NCI-H1048 (cell line): ENCODE measurements at places on chromosomes 5 and 9.

GRCh38 chr5:112532654-112533360 is 113.7 kb upstream of the EPB41L4A start:
- DNase-seq, result no peak

DNA sequence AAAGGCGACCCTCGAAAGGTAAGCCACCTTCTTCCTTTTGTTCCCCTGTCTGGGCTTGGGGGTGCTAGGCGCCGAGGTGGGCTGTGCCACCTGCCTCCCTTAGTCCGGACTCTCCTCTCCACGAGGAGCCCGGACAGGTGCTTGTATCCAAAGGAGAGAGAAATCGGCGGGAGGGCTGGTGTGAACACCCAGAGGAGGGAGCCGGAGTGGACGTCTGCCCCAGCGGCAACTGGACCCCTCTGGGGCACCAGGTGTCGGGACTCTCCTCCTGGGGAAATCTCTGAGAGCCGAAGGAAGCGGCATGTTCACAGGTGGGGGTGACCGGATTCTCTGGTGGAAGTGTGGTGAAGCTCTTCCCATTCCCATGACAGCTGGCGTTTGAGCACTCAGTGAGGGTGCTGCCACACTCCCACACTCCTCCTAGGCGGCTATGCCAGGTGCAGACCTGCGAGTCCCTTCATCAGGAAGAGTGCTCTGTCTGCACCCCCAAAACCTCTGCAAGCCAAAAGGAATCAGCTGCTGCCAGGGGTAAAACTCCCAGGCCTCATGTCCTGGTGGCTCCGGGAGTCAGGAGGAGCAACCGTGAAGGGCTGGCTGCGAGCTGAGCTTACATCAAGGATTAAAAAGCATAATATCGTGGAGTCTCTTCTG is 921 bp downstream of the KCNIP1 start:
- DNase-seq, result no peak

- no peak for DNase-seq
Measured at GRCh38 chr5:53895091-53895683, 334.7 kb downstream of the NDUFS4 start.

DNA sequence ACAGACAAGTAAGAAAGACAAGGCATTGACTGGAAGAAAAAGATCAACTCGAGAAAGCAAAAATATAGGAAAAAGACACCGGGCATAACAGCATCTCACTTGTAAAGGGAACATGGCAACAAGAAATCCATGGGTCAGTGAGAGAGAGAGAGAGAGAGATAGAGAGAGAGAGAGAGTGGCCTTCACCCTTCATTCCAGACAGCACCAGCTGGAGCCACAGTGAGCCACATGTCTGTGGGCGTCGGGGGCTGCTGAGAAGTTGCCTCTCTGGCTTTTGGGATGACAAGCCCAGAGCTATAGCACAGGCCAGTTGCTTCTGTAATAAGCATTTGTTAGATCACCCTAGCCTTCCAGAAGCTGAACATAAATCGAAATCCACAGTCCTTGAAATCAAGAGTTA is 20.3 kb upstream of the ENC1 start:
- no peak for DNase-seq

- DNase-seq, result no peak
Measured at GRCh38 chr5:13348568-13348967, 595.9 kb downstream of the DNAH5 start.

GRCh38 chr5:126675338-126675737 is 74.6 kb downstream of the PHAX start:
- no peak for DNase-seq

DNA sequence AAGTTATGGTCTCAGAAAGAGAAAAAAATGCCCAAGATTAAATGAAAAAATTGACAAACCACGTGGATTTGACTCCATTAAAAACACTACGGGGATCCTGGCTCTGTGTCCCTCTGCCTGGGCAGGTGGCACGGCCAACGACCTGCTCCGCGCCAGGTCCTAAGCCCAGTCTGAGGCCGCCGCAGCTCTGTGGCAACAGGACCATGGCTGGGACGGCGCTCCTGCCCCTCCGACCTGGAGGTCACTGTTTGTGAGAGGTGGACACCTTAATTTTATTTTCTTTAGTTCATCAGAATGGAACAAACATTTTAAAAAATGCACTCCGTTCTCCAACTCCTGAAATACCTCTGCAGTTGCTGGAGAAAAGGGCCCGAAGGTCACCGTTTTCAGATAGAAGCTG is 369.4 kb downstream of the CDH9 start:
- no peak for DNase-seq

GRCh38 chr5:124289130-124289529 is 457.3 kb downstream of the ZNF608 start:
- DNase-seq, result no peak

DNA sequence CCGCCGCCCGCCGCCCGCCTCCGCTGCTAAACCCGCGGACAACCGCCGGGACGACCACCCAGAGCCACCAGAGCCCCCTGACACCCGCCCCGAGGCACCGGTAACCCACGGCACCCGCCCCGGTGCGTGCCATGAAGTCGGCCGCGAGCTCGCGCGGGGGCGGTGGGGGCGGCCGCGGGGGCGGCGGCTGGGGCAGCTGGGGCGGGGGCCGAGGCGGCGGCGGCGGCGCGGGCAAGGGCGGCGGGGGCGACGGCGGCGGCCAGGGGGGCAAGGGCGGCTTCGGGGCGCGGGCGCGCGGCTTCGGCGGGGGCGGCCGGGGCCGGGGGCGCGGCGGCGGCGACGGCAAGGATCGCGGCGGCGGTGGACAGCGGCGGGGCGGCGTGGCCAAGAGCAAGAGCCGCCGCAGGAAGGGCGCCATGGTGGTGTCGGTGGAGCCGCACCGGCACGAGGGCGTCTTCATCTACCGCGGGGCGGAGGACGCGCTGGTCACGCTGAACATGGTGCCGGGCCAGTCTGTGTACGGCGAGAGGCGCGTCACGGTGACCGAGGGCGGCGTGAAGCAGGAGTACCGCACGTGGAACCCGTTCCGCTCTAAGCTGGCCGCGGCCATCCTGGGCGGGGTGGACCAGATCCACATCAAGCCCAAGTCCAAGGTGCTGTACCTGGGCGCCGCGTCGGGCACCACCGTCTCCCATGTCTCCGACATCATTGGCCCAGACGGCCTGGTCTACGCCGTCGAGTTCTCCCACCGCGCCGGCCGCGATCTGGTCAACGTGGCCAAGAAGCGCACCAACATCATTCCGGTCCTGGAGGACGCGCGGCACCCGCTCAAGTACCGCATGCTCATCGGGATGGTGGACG is 499 bp downstream of the FBLL1 start:
- no peak for DNase-seq

GRCh38 chr9:137075275-137075775 is 2.0 kb upstream of the UAP1L1 start:
- no peak for DNase-seq

GRCh38 chr5:65970481-65971367 is 44.3 kb downstream of the ERBIN start:
- no peak for DNase-seq

- DNase-seq, result no peak
Measured at GRCh38 chr9:94932652-94933510, 206.4 kb downstream of the AOPEP start.

- DNase-seq, result no peak
Measured at GRCh38 chr5:115452536-115453235, 91.9 kb downstream of the FEM1C start.

GRCh38 chr9:93171261-93171990 is 12.5 kb upstream of the WNK2 start:
- no peak for DNase-seq

DNA sequence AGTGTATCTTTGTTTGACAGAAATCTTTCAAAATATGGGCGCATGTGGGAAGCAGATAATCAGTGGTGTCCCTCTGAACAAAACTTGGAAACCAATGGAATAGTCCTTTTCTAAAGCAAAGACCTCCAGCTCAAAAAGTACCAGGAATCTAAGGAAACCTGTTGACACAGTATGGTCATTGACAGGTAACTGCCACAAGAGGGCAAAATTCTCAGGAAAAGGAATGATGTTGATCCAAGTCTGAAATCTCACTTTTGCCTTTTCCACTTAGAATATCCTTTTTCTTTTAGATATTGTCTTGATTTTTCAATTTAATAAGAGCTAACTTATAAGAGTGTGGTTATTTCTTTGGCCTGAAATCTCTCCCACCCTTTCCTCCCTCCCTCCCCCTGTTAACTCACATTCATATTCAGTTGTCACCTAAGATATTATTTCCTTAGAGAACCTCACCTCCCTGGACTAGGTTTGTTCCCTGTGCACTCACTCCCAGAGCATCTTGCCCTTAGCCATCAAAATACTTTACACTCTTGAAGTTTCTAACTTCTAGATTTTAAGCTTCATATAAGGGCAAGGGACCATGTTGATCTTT is 59.0 kb upstream of the BARX1 start:
- DNase-seq, result no peak

DNA sequence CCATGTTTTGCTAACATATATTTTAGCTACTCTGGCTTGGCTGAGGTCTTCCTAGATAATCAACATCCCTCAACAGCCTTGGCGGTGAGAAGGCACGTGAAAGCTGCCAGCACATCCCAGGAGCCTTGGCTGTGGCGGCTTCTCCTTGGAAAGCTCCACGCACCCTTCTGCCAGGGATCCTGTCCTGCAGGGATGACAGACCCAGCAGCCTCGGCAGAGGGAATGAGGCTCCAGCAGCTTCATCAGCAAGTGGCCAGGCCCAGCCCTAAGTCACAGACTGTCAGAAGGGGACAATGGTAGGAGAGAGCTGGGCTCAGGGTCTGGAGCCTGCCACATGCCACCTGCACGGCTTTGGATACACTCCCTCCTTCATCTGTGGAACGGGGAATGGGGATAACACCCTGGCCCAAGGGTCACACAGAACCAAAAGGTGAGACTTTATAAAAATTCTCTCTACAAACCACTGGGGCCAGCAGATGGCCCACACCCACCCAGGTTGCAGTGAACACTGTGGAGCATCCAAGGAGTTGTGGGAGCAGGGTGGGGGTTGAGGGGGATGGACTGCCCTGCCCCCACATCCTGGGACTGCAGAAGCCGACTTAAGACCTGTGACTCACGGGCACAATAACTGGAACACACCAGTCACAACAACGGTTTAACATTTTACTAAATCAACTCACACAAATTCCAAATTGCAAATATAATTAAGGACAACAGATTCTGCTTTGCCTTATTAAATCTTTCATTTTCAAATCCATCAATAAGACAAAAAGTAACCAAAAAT is 65.1 kb downstream of the MACROH2A1 start:
- DNase-seq, result no peak

DNA sequence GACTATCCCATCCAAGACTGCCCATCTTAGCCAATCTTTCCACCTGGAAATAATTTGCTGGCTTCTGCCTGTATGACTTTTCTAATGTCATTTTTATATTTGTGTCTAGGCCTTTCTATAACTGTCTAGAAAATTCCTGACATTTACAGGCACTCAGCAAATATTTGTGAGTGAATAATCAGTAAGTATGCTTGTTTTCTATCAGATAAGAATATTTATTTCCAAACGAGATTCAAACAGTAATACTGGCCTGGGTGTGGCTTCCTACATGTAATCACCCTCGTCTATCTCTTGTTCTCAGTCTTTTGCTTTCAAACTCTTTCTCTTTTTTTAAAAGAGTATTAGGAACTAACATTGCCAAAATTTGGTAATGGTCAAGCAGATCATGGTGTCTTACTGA is 466.2 kb downstream of the RAB3C start:
- DNase-seq, result no peak

- no peak for DNase-seq
Measured at GRCh38 chr5:5810461-5810860, 388.0 kb downstream of the ICE1 start.

DNA sequence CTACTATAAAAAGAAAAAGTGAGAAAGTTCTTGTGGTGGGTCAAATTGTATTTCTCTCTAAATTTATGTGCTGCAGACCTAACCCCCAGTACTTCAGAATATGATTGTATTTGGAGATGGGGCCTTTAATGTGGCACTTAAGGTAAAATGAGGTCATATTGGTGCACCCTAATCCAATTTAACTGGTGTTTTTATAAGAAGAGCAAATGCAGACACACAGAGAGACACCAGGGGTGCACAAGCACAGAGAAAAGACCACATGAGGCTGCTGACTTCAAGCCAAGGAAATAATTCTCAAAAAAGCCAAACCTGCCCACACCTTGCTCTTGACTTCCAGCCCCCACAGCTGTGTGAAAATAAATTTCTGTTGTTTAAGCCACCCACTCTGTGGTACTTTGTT is 80.2 kb upstream of the HTR4 start:
- no peak for DNase-seq

DNA sequence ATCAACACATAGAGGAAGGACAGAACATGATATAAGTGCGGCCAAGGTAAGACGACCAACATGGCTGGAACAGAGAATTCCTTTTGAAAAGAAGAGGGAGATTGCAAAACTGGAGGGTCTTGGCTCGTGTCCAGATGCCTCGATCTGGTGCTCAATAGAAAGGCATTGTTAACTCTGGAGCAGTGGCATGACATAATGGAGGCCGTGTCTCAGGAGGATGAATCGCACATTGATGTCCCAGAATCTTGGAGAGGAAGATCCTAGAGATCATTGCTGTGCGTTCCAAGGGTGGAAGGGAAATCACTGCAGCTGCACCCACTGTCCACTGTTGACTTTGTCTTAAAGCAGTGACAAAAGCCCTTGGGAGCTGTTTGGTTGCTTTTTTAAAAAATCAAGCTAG is 30.9 kb downstream of the GRAMD2B start:
- no peak for DNase-seq

DNA sequence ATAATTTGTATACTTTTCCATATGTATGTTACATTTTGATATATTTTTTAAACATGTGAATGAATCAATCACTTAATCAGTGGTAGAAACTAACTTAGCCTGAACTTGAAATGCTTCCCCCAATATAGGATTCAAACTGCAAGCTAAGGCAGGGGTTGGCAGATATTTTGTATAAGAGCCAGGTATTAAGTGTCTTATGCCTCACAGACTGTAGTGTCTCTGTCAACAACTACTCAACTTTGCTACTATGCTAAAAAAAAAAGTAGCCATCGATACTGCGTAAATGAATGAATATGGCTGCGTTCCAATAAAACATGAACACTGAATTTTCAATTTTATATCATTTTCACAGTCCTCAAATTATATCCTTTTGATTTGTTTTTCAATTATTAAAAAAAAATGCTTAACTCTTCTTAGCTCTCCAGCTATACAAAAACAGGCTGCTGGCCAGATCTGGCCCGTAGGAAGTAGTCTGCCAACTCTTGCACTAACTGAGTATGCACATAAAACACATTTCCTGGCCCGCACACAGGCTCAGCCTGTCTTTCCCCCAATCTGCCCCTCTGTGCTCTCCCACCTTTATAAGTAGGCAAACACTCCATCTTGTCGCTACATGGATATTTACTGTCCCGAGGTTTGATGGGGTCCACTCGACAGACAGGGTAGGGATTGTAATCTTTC is 91.8 kb downstream of the SAXO1 start:
- DNase-seq, result no peak

DNA sequence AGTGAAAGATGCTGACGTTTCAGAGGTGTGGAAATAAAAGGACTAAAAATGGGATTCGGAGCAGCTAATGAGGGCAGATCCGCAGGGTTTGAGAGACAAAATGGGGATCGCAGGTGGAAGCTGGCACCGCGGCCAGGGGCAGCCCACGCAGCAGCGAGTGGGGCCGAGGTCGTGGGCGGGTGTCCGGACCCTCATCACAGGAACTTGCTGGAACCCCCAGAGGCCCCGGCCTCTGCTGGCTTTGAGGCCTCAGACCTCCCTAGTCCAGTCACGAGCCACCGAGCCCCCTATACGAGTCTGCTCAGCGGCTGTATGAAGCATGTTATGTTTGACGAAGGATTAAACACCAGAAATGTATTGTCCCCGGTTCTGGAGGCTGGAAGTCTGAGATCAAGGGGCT is 45.8 kb upstream of the FCN1 start:
- no peak for DNase-seq
